ENCODE measurements at places on chromosomes 5 and 9. TPM values are rescaled to one million over a fixed set of nuclear protein-coding genes. Genes with fewer than 3 reads are reported as not detected.

Gene CAMK2A
- total RNA-seq: 0.69 TPM

Gene IFNB1
- not detected for total RNA-seq

Gene IL11RA
- total RNA-seq: 5.3 TPM

Gene WDR70
- 9.3 TPM for total RNA-seq

Gene ABO
- total RNA-seq: not detected

Gene FOXD4
- total RNA-seq: 0.13 TPM

Gene KIF12
- 1.8 TPM for total RNA-seq

Gene MARCOL
- not detected for total RNA-seq

Gene ANKRD55
- not detected for total RNA-seq

Gene NR5A1
- 0.17 TPM for total RNA-seq

Gene ADGRD2
- total RNA-seq: 0.03 TPM

Gene PCDHGA11
- total RNA-seq: not detected

Gene TAF11L13
- not detected for total RNA-seq

Gene IL4
- total RNA-seq: not detected

Gene OTP
- 0.09 TPM for total RNA-seq

Gene KLF4
- total RNA-seq: 35.1 TPM

Gene ANKRD18B
- total RNA-seq: 4.6 TPM

Gene AGXT2
- total RNA-seq: not detected

Gene FREM1
- not detected for total RNA-seq

Gene NR6A1
- 1.4 TPM for total RNA-seq

Gene CENPH
- total RNA-seq: 27.4 TPM

Gene FAM151B
- 1.7 TPM for total RNA-seq

Gene C6
- total RNA-seq: not detected

Gene C5orf34
- 3.8 TPM for total RNA-seq

Gene NUP188
- 40.4 TPM for total RNA-seq

Gene RANBP17
- total RNA-seq: 3.2 TPM

Gene PRR7
- 13.8 TPM for total RNA-seq

Gene DDX4
- total RNA-seq: not detected

Gene CAMK4
- 0.07 TPM for total RNA-seq

Gene RAI14
- total RNA-seq: 54.2 TPM

Gene PGM5
- total RNA-seq: not detected

Gene ANXA6
- total RNA-seq: 51.2 TPM

Gene MRPS30
- total RNA-seq: 36.3 TPM

Gene GZMA
- not detected for total RNA-seq

Gene C9orf43
- 0.55 TPM for total RNA-seq

Gene CCNI2
- total RNA-seq: 0.07 TPM

Gene KIF20A
- 41.8 TPM for total RNA-seq

Gene NHP2
- total RNA-seq: 387 TPM

Gene CXCL14
- total RNA-seq: 0.27 TPM

Gene MORN5
- total RNA-seq: not detected

Gene PCDHGA7
- total RNA-seq: 0.74 TPM

Gene PCDHGB1
- 1.9 TPM for total RNA-seq

Gene SIL1
- 24.7 TPM for total RNA-seq

Gene PCDHGA10
- not detected for total RNA-seq

Gene CYLC2
- total RNA-seq: not detected

Gene ZNF474
- 0.22 TPM for total RNA-seq

Gene PCDHA13
- 0.03 TPM for total RNA-seq

Gene ZDHHC12
- total RNA-seq: 95.6 TPM

Gene SPINK13
- 0.38 TPM for total RNA-seq

Gene CYSRT1
- 5.0 TPM for total RNA-seq

Gene TMC1
- total RNA-seq: 0.02 TPM

Gene ZNF483
- 0.48 TPM for total RNA-seq

Gene PRDM9
- total RNA-seq: 0.02 TPM

Gene TEK
- total RNA-seq: 0.15 TPM

Data from A549 treated with AZD2906 at 1 μM for 4 hours (cell line).